ENCODE measurements at places on chromosomes 11 and 22. TPM values are rescaled to one million over a fixed set of nuclear protein-coding genes. Genes with fewer than 3 reads are reported as not detected.

Gene DBX1
- not detected for polyA plus RNA-seq

Gene KDELR3
- polyA plus RNA-seq: 11.0 TPM

Gene NADSYN1
- polyA plus RNA-seq: 78.4 TPM

Gene MYOD1
- not detected for polyA plus RNA-seq

Gene PIH1D2
- polyA plus RNA-seq: 12.6 TPM

Gene GLB1L2
- polyA plus RNA-seq: 24.7 TPM

Gene GLYAT
- polyA plus RNA-seq: 151 TPM

Gene VWCE
- polyA plus RNA-seq: 4.7 TPM

Gene OR51B5
- 0.20 TPM for polyA plus RNA-seq

Gene SLCO2B1
- 8.2 TPM for polyA plus RNA-seq

Gene RAG2
- polyA plus RNA-seq: 0.52 TPM

Gene PAAF1
- polyA plus RNA-seq: 40.1 TPM

Gene CDC42EP2
- polyA plus RNA-seq: 8.6 TPM

Gene DGAT2
- polyA plus RNA-seq: 4.6 TPM

Gene OR52E8
- polyA plus RNA-seq: not detected

Gene CBLIF
- 0.20 TPM for polyA plus RNA-seq

Gene GRAP2
- 0.57 TPM for polyA plus RNA-seq

Gene OTOG
- 0.83 TPM for polyA plus RNA-seq

Gene SSRP1
- polyA plus RNA-seq: 200 TPM

Gene DKK3
- 56.0 TPM for polyA plus RNA-seq

Gene ALKBH3
- 34.2 TPM for polyA plus RNA-seq

Gene SMDT1
- 90.7 TPM for polyA plus RNA-seq

Gene ZNF280A
- not detected for polyA plus RNA-seq

Gene ATG16L2
- polyA plus RNA-seq: 43.0 TPM

Gene PRR33
- polyA plus RNA-seq: 0.08 TPM
